GM13977 (cell line): ENCODE measurements at places on chromosomes 12 and 14.

DNA sequence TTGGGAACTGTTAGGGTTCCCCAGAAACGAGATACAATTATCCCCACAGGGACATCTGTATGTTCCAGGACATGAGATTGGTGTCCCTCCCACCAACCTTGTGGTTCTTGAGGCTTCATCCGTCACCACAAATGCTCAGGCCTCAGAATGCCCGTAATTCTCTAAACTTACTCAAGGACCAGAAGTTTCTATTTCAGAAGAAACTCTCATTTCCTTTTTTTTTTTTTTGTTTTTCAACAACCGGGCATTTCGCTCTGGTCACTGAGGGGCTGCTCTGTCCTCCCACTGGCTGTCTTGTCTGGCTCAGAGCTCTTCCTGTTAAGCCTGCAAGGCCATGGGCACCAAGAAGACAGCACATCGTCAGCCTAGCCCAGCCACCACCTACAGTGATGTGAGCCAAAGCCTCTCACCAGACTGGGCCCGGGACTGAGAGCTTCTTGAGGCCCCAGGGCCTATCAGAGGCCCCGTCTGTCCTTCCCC, 36.2 kb downstream of the VDR start:
- DNase-seq = peak; percentile 55

GRCh38 chr12:101902641-101903040, 25.3 kb downstream of the DRAM1 start:
- DNase-seq = no peak

GRCh38 chr12:107788690-107789458, 14.4 kb downstream of the ASCL4 start:
- no peak for DNase-seq

GRCh38 chr14:89537911-89538310, 120.9 kb upstream of the FOXN3 start:
- DNase-seq = no peak

GRCh38 chr12:2877953-2878732, 1.1 kb downstream of the RHNO1 start:
- peak; percentile 47 for DNase-seq

- DNase-seq = peak; percentile 23
These were observed 127.0 kb downstream of the ERC1 start for GRCh38 chr12:1117970-1118563.

GRCh38 chr12:123232472-123232806, 502 bp downstream of the MPHOSPH9 start:
- DNase-seq = no peak

- DNase-seq = no peak
These were observed 41.4 kb downstream of the FUT8 start for GRCh38 chr14:65453807-65454480.

GRCh38 chr12:44640427-44641190, 235.5 kb downstream of the NELL2 start:
- DNase-seq = no peak

DNA sequence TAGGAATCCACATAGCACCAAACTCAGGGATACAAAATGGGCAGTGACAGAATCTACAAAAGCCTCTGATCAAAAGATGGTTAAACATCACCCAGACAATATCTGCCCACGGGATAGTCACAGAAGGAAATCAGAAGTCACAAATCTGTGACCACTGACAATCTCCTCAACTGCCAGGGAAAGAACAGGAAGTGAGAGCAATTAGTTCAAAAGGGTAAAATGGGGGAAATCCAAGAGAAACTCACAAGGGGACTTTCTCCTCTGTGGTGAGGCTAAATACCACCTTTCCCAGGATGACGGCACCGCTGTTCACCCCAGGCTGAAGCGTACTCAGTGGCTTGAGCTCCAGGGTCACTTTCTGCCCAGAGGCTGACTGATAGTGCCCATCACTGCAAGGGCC, 10.7 kb downstream of the TTC5 start:
- peak; percentile 23 for DNase-seq

DNA sequence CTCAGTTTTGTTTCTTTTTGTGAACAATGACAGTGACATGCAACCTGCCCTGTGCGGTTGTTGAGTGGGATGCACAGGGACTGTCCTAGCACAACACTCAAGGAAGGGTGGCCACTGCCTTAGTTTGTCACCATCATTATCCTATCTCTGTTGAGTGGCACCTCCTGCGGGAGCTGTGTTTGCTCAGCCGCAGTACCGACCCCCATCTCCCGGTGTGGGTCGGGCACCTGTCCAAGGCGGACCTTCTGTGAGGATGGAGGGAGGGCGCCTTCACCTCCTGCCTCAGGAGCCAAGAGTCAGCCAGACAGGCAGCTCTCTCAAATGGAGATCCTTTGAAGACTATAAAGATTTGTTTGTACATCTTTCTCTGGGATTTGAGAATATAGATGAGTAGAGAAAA, 142.1 kb downstream of the TSPAN9 start:
- no peak for DNase-seq

- DNase-seq = no peak
These were observed 4.3 kb downstream of the IRF2BPL start for GRCh38 chr14:77024171-77024691.
